Mucosa of descending colon (tissue), 3 donors: ENCODE measurements at places on chromosomes 1 and 21.

DNA sequence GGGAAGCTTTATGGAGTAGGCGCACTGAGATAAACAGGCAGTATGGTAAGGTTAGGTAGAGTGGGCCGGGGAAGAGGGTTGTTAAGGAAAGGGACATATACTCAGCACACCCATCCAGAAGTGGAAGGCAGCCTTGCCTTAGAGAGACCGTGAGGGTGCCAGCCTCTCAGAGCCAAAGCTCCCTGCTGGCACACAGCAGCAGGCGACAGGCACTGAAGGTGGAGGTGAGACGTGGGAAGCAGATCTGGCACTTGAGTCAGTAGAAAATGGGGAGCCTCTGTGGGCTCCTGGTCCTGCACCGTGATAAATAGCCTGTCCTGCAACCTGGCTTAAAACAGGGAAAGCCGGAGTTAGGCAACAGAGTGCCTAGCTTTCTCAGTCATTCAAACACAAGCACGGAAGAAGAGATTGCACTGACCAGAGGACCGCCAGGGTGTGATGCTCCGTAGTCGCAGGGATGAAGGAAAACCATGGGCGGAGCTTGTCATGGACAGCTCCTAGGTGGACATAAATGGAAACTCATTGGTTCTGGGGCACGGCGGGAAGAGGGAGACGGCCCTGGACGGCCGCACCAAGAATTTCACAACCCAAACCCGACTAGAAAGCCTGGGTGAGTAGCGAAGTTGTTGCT, 15.5 kb downstream of the KCNK1 start:
- no peak for DNase-seq

GRCh38 chr1:64766429-64766828, 21.6 kb downstream of the RAVER2 start:
- no peak for DNase-seq

DNA sequence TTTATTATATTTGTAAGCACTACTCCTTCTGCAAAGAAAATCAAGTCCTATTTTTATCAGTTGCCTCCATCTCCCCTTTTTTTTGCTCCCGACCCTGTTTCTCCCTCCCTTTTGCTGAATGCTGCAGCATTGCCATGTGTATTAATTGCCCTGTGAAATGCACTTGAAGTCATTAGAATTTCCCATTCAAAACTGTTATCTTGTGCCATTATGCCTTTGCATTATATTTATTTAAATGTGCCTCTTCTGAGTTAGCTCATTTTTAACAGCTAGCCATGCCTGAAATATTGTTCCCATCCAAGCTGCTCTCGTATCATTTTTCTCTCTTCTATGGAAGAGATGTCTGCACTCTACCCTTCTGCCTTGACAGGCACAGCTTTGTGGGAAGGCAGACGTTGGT, 404.0 kb upstream of the PLXNA2 start:
- no peak for DNase-seq

- no peak for DNase-seq
These were observed 2.4 kb upstream of the ZRANB2 start for GRCh38 chr1:71083271-71083670.

GRCh38 chr1:229629261-229629660, 3.2 kb downstream of the URB2 start:
- DNase-seq, result no peak

DNA sequence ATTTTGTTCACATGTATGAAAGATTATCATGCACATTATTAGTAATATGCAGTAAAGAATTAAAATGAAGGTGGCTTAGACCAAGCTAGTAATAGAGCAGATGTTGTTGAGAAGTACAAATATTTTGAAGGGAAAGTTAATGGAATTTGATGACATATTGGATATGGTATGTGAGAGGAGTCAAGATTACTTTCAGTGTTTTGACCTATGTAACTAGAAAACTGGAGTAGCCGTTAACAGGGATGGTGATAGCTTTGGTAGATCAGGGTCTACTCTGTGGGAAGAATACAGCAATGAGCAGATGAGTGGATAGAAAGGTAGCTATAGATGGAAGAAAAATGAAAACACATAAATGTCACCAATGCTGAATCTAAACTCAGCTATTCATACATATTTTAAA, 163.2 kb upstream of the LRRC7 start:
- DNase-seq, result no peak

DNA sequence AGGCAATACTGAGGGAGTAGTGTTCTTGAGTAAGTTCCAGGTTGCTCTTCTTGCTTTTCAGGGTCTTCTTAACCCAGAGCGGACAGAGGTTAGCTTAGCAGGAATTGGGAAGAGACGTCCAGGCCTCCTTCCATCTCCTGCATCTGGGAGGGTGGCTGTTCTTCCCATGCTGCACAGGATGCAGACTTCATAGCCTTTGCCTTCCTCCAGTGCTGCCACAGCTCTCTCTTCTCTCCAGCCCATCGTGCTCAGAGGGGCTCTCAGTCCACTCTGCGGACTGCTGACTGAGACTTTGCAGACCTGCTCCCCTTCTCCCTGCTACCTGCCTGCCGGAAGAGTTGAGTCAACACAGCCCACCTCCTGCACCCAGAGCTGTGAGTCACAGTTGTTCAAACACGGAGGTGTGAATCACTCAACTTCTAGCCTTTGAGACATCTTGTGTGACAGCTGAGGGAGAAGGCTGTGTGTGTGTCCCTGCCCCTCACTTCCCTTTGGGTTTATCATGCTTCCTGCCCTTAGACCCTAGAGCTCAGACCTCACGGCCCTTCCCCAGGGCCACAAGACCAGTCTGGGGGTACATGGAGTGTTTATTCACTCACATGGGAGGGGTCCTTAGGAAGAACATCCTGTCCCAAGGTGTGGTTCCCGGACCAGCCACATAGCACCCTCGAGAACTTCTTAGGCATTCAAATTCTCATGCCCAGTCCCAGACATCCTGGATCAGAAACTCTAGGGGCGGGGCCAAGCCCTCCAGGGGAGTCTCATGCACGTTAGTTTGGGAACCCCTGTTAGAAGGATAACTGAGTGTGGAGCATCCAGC, 158.3 kb upstream of the CACNA1E start:
- DNase-seq, result no peak

DNA sequence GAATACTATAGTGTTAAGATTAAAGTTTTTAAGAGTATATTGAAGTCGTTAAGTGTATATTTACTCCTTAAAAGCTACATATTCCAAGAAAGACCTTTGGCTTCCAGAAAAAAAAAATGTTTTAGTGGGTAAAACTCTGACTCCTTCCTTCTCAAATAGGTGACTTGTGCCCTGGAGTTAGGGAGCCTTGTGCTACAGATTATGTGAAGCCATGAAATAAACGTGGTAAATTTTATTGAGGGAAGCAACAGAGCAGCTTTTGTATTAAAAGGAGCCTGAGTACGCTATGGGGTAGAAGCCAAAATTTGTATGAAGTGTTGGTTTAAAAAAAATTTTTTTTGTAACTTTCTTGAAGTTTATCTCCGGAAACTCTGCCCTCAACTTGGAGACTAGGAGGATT, 994 bp downstream of the RO60 start:
- DNase-seq, result no peak

- no peak for DNase-seq
These were observed 383.3 kb downstream of the RRAGC start for GRCh38 chr1:38476111-38476849.

GRCh38 chr1:72568113-72568512, 285.8 kb upstream of the NEGR1 start:
- DNase-seq, result no peak

DNA sequence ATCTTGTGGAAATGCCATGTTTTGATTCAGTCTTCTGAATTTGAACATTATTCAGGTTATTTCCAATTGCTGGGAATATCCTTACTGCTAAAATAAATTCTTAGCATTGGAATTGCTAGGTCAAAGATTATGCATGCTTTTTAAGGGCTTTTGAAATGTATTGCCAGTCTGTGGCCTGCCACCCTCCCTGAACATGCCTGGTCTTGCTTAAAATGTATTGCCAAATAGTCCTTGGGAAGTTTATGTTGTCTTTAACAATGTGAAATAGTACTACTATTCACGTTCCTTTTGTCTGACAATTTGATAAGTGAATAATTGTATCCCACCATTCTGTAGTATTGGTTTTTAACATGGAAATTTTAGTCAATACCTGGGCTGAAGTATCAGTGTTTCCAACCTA, 13.6 kb downstream of the TARDBP start:
- DNase-seq, result no peak

DNA sequence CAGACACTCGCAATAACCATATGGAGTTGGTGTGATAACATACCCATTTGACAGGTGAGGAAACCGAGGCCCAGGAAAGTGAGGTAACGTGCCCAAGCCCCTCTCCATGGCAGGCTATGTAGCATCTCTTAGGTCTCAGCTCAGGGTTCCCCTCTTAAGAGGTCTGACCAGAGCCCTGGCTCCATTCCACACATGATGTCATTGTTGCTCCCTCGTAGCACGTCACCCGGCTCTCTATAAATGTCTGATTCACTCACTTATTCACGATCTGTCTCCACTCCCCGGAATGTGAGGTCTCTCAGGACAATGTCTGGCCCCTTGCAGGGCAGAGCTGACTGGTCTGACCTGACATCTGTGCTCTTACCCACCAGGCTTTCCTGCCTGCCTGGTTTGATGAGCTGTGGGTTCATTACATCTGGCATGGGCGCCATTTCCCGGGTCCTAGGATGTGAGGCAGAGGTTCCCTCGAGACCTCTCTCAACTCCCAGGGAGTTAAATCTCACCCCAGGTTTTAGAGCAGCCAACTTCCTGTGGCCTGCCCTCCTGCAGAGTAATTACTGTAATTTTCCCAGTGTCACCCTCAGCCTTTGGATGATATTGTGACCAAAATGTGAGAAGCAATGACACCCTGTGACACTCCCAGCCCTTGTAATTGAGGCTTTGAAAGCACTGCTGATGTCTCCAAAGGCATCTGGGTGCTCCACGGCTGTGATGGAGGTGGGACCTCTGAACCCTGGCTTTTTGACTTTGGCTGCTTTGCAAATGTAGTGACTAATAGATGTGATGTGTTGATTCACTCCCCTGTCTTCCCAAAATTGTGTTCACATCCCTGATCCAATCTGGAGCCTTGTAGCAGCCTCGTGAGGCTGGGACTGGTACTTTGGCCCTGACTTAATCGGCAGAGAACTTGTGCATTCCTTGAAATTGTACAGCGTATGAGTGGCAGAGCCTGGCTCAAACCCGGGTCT, 10.6 kb downstream of the ACTL8 start:
- DNase-seq, result no peak

DNA sequence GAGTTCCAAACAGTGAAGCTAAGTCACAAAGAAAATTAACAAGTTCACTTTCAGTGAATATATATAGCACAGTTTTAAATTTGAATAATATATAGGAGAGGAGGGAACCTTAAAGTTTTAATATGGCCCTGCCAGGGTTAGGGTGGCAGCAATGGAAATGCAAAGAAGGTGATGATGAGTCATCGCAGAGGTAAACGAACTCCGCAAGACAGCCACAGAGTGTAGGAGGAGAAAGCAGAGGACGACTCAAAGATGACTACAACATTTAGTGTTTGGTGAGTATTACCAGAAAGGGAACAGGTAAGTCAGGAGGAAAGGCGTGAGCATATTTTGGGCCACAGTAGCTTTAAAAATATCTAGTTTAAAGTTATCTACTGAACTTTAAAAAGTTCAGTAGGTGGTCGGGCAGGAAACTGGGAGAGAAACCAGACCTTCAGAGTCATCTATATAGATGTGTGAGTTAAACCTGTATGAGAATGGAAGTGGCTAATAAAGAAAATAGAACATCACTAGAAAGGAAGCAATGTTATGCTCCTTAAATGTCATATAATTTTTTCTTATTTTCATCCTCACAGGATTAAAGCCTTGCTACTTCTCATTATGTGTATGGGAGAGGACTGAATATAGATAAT, 75.7 kb downstream of the UCHL5 start:
- no peak for DNase-seq

DNA sequence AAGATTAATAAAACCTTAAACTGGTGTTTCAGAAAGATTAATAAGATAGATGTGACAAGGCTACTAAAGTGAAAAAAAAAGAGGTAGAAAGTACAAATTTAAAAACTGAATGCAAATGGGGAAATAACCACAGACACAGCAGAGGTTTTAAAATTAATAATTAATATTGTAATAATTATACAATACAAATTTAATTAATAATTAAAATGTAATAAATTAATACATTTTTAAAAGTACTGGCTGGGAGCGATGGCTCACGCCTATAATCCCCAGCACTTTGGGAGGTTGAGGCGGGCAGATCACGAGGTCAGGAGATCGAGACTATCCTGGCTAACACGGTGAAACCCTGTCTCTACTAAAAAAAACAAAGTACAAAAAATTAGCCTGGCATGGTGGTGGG, 26.8 kb downstream of the CD2 start:
- DNase-seq, result no peak

- no peak for DNase-seq
These were observed 200.4 kb downstream of the DYRK1A start for GRCh38 chr21:37566790-37567615.

- DNase-seq, result no peak
These were observed 80.7 kb downstream of the ATP5PO start for GRCh38 chr21:33834801-33835500.

- DNase-seq, result no peak
These were observed 16.4 kb downstream of the PLEKHM2 start for GRCh38 chr1:15700508-15700907.

GRCh38 chr1:22868331-22868730, 104.3 kb downstream of the LACTBL1 start:
- no peak for DNase-seq

- no peak for DNase-seq
These were observed 11.8 kb upstream of the STMN1 start for GRCh38 chr1:25917996-25918395.

DNA sequence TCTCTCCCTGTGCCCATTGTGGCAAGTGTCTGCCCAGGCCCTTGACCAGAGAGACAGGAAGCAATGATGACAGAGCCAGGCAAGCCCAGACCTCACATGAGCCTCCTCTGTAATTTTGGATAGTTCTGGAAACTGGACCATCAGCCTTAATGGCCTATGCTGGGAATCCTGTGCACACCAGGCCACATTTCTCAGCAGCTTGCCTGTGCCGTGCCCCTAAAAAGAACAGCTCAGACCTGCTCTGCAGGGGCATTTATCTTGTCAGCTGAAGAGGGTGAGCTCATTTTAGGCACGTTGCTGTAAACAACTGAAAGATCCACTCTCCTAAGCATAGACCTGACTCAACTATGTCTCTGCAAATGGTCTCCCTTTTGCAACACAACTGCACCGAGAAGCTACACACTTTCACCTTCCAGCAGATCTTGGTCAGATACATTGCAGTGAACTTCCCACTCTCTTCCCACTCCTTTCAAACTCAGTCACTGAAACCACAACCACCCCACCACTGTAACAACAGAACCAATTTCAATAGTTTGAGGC, 53.5 kb upstream of the BACH1 start:
- no peak for DNase-seq

- DNase-seq, result no peak
These were observed 10.7 kb upstream of the GPR25 start for GRCh38 chr1:200861937-200862647.

DNA sequence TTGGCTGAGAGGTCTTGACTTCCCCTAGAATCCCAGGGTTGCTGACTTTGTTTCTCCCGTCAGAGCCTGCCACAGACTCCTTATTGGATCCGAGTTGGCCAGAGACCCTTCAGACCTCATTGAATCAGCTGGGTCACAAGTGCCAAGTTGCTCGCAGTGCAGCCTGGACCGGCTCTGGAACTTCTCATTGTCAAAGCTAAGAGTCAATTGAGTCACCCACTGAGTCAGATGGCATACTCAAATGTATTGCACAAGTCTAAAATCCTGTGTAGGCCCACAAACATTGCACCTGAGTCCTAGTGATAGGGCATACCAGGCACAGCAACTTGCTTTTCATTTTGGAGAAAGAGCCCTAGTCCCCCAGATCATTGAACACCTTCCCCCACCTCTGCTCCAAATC, 20.4 kb upstream of the SCAF4 start:
- no peak for DNase-seq
